Upper lobe of right lung (tissue), 1 donor: ENCODE measurements at places on chromosomes 2 and 18.
A peak's percentile ranks its signal among the peaks of the same experiment; 100 is the strongest.

GRCh38 chr2:57776916-57777315 lies 269.7 kb upstream of the VRK2 start:
- no peaks in the 10 kb centered on the region for H3K4me1 ChIP-seq
- DNase-seq: no peak
- H3K27me3 ChIP-seq: no peaks in the 10 kb centered on the region
- no peak overlapping the region for H3K27ac ChIP-seq
- no peak overlapping the region for H3K4me3 ChIP-seq

- peaks cover 8% of the 10 kb centered on the region for H3K4me1 ChIP-seq
- DNase-seq: no peak
- H3K36me3 ChIP-seq: no peaks in the 10 kb centered on the region
- H3K4me3 ChIP-seq: no peak overlapping the region
- H3K27me3 ChIP-seq: no peaks in the 10 kb centered on the region
These were observed 102.4 kb downstream of the BABAM2 start for GRCh38 chr2:27992787-27993401.

DNA sequence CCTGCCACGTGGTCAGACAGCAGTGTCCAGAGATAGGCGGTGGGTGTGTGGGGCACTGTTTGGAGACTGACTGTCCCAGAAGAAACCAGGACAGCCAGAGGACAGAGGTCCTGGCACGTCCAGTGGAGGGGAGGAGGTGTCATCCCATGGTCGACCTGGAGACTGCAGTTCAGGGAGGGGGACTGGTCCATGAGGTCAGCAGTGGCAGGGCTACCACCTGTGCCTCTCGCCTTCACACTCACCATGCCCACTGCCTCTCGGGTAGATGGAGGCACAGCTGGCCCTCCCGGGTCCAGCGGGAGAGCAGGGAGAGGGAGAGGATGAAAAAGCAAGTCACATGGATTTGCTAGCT lies 53.9 kb downstream of the INHBB start:
- no peaks in the 10 kb centered on the region for H3K36me3 ChIP-seq
- no peak overlapping the region for H3K27ac ChIP-seq
- DNase-seq: no peak

DNA sequence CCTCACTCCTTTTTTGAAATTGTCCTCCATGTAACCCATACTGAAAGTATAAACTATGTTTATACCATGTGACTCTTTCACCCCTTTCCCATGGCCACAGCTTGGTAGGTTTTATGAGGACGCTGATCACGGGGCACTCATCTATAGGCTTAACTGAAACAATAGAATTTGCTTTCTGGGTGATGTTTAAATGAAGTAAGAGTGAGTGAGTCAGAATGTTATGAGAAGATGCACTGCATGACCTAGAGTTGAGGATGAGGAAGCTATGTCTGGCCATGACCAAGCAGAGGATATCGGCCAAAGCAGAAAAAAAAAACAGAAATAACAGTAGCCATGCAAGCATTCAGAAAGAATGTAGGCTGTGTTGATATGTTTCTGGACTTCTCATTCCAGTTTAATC lies 34.9 kb downstream of the SCN1A start:
- no peaks in the 10 kb centered on the region for H3K27me3 ChIP-seq
- no peak overlapping the region for H3K27ac ChIP-seq
- no peaks in the 10 kb centered on the region for H3K4me1 ChIP-seq
- no peaks in the 10 kb centered on the region for H3K36me3 ChIP-seq
- no peak for DNase-seq

DNA sequence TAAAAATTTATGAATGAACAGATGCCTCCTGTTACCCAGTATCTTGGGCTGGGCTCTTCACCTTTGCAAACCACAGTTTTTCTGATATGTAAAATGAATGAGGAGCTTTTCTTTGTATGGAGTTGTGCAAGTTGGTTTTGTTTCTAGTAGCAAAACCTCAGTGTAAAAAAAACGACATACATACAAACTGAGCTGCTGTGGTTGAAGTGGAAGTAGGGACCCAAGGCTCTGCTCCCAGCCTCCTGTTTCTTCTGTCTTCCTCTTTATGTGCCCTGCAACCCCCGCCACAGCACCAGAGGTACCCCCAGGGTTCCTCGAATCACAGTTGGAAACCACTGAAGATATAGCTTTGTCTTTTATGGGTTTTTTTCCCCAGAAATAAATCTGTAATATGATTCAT lies 118.1 kb downstream of the MYO1B start:
- H3K27ac ChIP-seq: no peak overlapping the region
- H3K27me3 ChIP-seq: no peaks in the 10 kb centered on the region
- H3K4me1 ChIP-seq: peaks cover 13% of the 10 kb centered on the region

- H3K4me1 ChIP-seq: no peaks in the 10 kb centered on the region
- H3K36me3 ChIP-seq: no peaks in the 10 kb centered on the region
- no peak overlapping the region for H3K27ac ChIP-seq
- H3K27me3 ChIP-seq: no peaks in the 10 kb centered on the region
- DNase-seq: no peak
- no peak overlapping the region for H3K4me3 ChIP-seq
These were observed 17.7 kb downstream of the MPP4 start for GRCh38 chr2:201680743-201681142.

GRCh38 chr2:100067784-100068183 lies 74.6 kb downstream of the AFF3 start:
- no peak overlapping the region for H3K4me3 ChIP-seq
- H3K27ac ChIP-seq: peak overlapping the region; percentile 56
- no peaks in the 10 kb centered on the region for H3K36me3 ChIP-seq
- H3K27me3 ChIP-seq: no peaks in the 10 kb centered on the region

GRCh38 chr2:169012812-169013627 lies 18.1 kb downstream of the ABCB11 start:
- H3K27me3 ChIP-seq: no peaks in the 10 kb centered on the region
- H3K4me1 ChIP-seq: no peaks in the 10 kb centered on the region
- no peaks in the 10 kb centered on the region for H3K36me3 ChIP-seq
